ENCODE measurements at places on chromosomes 4 and X. TPM values are rescaled to one million over a fixed set of nuclear protein-coding genes. Genes with fewer than 3 reads are reported as not detected.

Gene PCDH10
- total RNA-seq: not detected

Gene WNK3
- 0.62 TPM for total RNA-seq

Gene ANKRD50
- total RNA-seq: 4.4 TPM

Gene LRP2BP
- total RNA-seq: 0.17 TPM

Gene DCLK2
- not detected for total RNA-seq

Gene ODAPH
- not detected for total RNA-seq

Gene NUDT10
- total RNA-seq: not detected

Gene ETDB
- total RNA-seq: not detected

Gene MAML3
- 0.13 TPM for total RNA-seq

Gene SPANXD
- total RNA-seq: not detected

Gene GC
- total RNA-seq: 0.35 TPM

Gene SYTL4
- total RNA-seq: 0.73 TPM

Gene AMBN
- not detected for total RNA-seq

Gene UCHL1
- total RNA-seq: not detected

Gene BEX1
- total RNA-seq: 85.8 TPM

Gene ENAM
- not detected for total RNA-seq

Gene LRPAP1
- 81.5 TPM for total RNA-seq

Gene VCX2
- not detected for total RNA-seq

Gene GPR119
- total RNA-seq: 2.2 TPM

Gene TMEM150C
- total RNA-seq: 0.42 TPM

Gene PRKG2
- not detected for total RNA-seq

Gene SMR3B
- not detected for total RNA-seq

Gene USP17L11
- total RNA-seq: not detected

Gene SPANXN5
- total RNA-seq: not detected

Gene PABPC4L
- total RNA-seq: not detected

Gene FAM156B
- total RNA-seq: 6.3 TPM

Gene DTHD1
- not detected for total RNA-seq

Gene CENPI
- 38.2 TPM for total RNA-seq

Gene TEX11
- total RNA-seq: not detected

Gene OPRPN
- not detected for total RNA-seq

Gene SSX2B
- total RNA-seq: not detected

Gene GPR173
- total RNA-seq: not detected

Gene IL13RA2
- total RNA-seq: not detected

Gene ASB12
- not detected for total RNA-seq

Gene TMEM47
- total RNA-seq: not detected

Gene IL13RA1
- total RNA-seq: 56.6 TPM

Gene ZNF711
- total RNA-seq: 3.8 TPM

Gene GRIA3
- not detected for total RNA-seq

Gene STOX2
- 0.15 TPM for total RNA-seq

Gene HTR2C
- not detected for total RNA-seq

Gene HSFX4
- not detected for total RNA-seq

Gene CTSO
- total RNA-seq: not detected

Gene TEX13D
- not detected for total RNA-seq

Gene RTL3
- total RNA-seq: not detected

Gene ZCCHC12
- total RNA-seq: 0.14 TPM

Gene PNPLA4
- 14.9 TPM for total RNA-seq

Gene IL15
- total RNA-seq: 0.24 TPM
